ENCODE measurements at places on chromosomes 2 and 18. TPM values are rescaled to one million over a fixed set of nuclear protein-coding genes. Genes with fewer than 3 reads are reported as not detected.

DNA sequence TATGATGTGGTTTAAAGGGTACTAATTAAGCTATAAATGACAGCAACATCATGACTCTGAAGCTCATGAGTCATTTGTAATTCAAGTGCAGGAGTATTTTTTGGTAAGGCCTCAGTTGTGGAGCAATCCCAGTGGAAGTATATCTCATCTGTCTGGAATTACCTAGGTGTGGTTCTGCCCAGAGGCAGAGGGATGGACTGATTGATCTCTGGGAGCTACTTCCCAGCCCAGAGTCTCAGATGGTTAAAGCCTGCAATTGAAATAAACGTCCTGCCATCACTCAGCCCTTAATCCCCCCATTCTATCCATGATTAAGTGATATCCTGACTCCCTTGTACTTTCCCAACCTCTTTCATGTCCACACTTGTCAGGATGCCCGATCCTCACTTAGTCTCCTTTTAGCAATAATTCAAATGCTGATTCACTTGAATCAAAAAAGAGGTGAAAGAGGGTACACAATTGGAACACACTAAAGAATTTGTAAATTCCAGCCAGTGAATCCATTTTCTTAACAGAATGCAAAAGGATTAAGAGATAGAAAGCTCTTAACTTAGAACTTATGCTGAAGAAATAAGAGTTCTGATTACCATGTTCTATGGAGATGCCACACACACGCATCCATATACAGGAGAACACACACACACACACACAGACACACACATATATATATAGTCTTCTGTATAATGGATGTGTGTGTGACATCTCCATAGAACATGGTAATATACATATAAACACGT is 664.4 kb downstream of the NYAP2 start:
- no peak for DNase-seq

- DNase-seq: no peak
Observed at GRCh38 chr18:70683263-70683662, 394.4 kb downstream of the SOCS6 start.

- DNase-seq: no peak
Observed at GRCh38 chr2:121038891-121039616, 245.9 kb downstream of the TFCP2L1 start.

DNA sequence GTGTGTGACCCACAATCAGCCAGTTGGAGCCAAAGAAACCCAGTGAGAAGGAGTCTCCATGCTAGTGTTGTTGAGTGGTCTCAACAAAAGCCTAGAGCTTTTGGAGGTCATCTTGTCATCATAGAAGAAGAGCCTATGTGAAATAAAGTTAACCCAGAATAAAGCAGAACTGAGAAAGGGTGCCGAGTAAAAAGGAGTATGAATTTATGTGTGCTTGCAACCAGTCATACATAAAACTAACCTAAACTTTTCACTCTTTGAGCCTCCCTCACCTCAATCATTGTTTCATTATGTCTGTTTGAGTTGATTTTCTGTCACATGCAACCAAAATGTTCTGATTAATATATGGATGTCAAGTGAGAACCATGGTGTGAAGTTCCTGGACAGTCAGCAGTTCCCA is 599.3 kb upstream of the ZEB2 start:
- DNase-seq: no peak

GRCh38 chr18:73961804-73962203 is 185.8 kb downstream of the FBXO15 start:
- DNase-seq: no peak

DNA sequence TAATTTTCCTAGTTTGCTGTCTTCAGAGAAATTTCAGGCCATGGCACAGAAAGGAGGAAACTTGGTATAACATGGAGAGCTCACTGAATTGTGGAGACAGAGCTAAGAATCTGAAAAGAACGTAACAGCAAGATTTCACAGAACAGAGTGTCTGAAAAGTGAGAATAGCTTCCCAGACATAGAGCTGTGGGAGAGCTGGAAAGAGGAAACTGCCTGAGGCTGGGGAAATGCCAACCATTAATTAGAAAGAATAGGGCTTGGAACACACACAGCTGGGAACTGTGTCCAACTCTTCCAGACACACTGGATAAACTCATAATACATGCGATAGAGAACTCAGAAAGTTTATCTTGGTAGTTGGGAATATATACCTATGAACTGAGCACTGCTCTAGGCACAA is 51.6 kb upstream of the KYNU start:
- DNase-seq: no peak

TUBA3E gene
- polyA plus RNA-seq: not detected

Measured in renal pelvis (tissue), 12 donors.